Activated naive CD4-positive, alpha-beta T cell treated with anti-CD3 and anti-CD28 coated beads, Interleukin-2, amount 10 ng/mL, durations not matched to agents 7 days and 5 days (primary cell): ENCODE measurements at places on chromosomes 2 and 18.
A peak's percentile ranks its signal among the peaks of the same experiment; 100 is the strongest.

GRCh38 chr2:7860693-7861092, 821.2 kb upstream of the ID2 start:
- H3K4me3 ChIP-seq, result no peak overlapping the region
- H3K27me3 ChIP-seq, result no peaks in the 10 kb centered on the region
- no peaks in the 10 kb centered on the region for H3K36me3 ChIP-seq
- H3K27ac ChIP-seq, result no peak overlapping the region

- no peak for DNase-seq
- no peak overlapping the region for H3K27ac ChIP-seq
Observed at GRCh38 chr2:48126162-48126561, 219.9 kb upstream of the FBXO11 start.

GRCh38 chr18:55529581-55529980, 58.4 kb downstream of the TCF4 start:
- DNase-seq, result no peak
- H3K4me3 ChIP-seq, result no peak overlapping the region
- no peaks in the 10 kb centered on the region for H3K4me1 ChIP-seq
- H3K27me3 ChIP-seq, result no peaks in the 10 kb centered on the region
- H3K27ac ChIP-seq, result no peak overlapping the region

DNA sequence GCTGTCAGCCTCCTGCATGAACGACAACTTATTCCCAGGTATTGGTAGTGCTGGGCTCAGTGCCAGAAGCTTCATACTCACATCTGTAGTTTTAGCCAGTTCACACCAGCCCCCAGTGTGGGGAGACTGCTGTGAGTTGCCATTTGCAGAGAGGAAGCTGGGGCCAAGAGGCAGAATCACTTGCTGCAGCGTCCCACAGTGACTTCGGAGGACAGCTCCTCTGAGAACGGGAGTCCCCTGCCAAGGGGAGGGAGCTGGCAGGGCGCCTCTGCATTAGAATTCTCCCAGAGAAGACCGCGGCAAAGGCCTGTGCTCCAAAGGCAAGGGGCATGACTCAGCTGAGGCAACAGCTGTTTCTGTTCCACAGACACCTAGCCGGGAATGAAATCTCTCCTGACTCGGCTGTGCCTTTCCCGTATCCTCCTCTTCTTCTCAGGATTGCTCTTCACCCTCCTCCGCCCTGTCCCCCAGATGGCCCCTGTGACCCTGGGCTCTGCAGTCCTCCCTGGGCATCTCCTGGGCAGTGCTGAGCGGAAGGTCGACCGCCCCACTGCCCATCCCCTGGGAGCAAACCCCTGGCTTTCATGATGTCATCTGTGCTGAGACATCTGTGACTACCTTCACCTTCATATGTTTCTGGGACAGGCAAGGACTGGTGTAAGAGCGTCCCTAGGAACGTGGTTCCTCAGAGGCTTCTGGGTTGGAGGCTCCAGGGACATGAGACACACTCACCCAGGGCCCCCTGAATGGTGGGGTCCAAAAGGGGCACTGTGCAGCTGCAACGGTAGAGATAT, 18.0 kb downstream of the MAL start:
- DNase-seq, result no peak
- H3K4me3 ChIP-seq, result no peak overlapping the region
- peaks cover 69% of the 10 kb centered on the region for H3K36me3 ChIP-seq
- H3K27ac ChIP-seq, result peak overlapping the region; percentile 67

- H3K27ac ChIP-seq, result no peak overlapping the region
- DNase-seq, result no peak
- no peaks in the 10 kb centered on the region for H3K36me3 ChIP-seq
- H3K4me1 ChIP-seq, result peaks cover 3% of the 10 kb centered on the region
- H3K4me3 ChIP-seq, result no peak overlapping the region
Observed at GRCh38 chr2:68487773-68488355, 20.5 kb downstream of the APLF start.

- no peak for DNase-seq
- H3K36me3 ChIP-seq, result no peaks in the 10 kb centered on the region
- no peak overlapping the region for H3K27ac ChIP-seq
- no peaks in the 10 kb centered on the region for H3K27me3 ChIP-seq
Observed at GRCh38 chr2:65714866-65715265, 282.5 kb upstream of the SPRED2 start.

GRCh38 chr2:128841803-128842202, 523.1 kb upstream of the HS6ST1 start:
- no peaks in the 10 kb centered on the region for H3K4me1 ChIP-seq
- no peak for DNase-seq
- no peak overlapping the region for H3K27ac ChIP-seq
- no peak overlapping the region for H3K4me3 ChIP-seq

GRCh38 chr2:242075168-242075567, 205.6 kb downstream of the RTP5 start:
- H3K4me1 ChIP-seq, result no peaks in the 10 kb centered on the region
- no peak for DNase-seq
- no peak overlapping the region for H3K4me3 ChIP-seq
- no peaks in the 10 kb centered on the region for H3K36me3 ChIP-seq

GRCh38 chr18:24878289-24878688, 417.9 kb downstream of the HRH4 start:
- no peak overlapping the region for H3K4me3 ChIP-seq
- no peak for DNase-seq
- no peaks in the 10 kb centered on the region for H3K36me3 ChIP-seq
- no peaks in the 10 kb centered on the region for H3K4me1 ChIP-seq
- H3K27ac ChIP-seq, result no peak overlapping the region

- no peak overlapping the region for H3K27ac ChIP-seq
- peaks cover 50% of the 10 kb centered on the region for H3K36me3 ChIP-seq
- H3K27me3 ChIP-seq, result no peaks in the 10 kb centered on the region
- no peak for DNase-seq
Observed at GRCh38 chr2:148781544-148781943, 93.5 kb upstream of the KIF5C start.

DNA sequence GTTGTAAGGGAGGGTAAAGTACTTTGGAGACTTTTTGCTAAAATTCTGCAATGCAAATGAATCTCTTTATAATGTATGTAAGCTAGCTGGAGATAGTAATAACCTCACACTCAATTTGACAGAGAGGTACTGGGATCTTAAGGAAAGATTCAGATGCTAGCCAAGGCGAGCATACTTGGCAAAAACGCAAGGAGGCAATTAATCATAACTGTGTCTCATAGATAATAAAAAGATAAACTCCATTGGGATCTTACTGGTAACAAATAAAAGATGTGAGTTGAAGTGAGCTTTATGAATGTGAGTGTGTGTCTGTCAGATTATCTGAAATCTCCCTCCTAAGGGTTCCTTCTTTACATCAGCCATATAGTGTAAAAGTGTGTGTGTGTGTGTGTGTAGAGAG, 533.0 kb downstream of the TMX3 start:
- no peaks in the 10 kb centered on the region for H3K27me3 ChIP-seq
- DNase-seq, result no peak
- no peak overlapping the region for H3K27ac ChIP-seq
- H3K4me1 ChIP-seq, result no peaks in the 10 kb centered on the region
- H3K36me3 ChIP-seq, result no peaks in the 10 kb centered on the region

DNA sequence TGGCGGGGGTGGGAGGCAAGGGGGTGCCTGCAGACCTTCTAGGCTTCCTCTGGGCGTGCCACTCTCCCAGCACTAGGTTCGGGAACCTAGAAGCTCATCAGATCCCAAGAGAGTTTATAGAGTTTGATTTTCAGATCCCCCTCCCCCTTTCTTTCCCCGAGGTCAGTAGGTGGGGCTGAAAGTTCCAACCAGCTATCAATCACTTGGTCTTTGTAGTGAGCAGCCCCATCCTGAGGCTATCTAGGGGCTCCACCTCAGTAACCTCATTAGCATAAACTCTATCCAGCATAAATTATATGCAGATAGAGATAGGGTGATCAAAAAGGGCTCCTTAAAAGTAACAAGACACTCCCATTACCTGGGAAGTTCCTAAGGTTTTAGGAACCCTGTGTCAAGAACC, 32.8 kb downstream of the ERLEC1 start:
- no peak overlapping the region for H3K4me3 ChIP-seq
- no peak for DNase-seq
- no peaks in the 10 kb centered on the region for H3K4me1 ChIP-seq
- no peak overlapping the region for H3K27ac ChIP-seq

- DNase-seq, result no peak
- no peaks in the 10 kb centered on the region for H3K27me3 ChIP-seq
- H3K4me1 ChIP-seq, result no peaks in the 10 kb centered on the region
- H3K4me3 ChIP-seq, result no peak overlapping the region
- H3K27ac ChIP-seq, result no peak overlapping the region
- no peaks in the 10 kb centered on the region for H3K36me3 ChIP-seq
Observed at GRCh38 chr2:34849827-34850226, 1250.7 kb upstream of the FAM98A start.

DNA sequence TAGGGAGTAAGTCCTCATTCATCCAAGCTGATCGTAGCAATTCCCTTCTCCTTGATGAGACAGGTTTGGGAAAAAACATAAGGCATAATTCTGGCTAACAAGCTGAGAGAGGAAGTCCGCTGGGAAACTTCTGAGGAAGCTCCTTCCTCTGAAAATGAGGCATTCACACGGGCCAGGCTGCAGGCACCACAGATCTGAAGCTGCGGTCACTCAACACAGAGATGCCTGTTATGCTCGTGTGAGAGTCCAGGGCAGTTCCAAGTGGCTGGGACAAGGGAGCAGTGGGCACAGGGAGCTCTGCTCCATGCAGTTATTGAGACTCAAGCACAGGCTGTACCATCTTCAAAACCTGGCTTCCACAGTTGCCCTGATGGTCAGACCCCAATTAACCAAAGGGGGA, 200.9 kb upstream of the ID2 start:
- H3K4me1 ChIP-seq, result peaks cover 80% of the 10 kb centered on the region
- peaks cover 4% of the 10 kb centered on the region for H3K27me3 ChIP-seq
- no peak overlapping the region for H3K4me3 ChIP-seq
- no peak overlapping the region for H3K27ac ChIP-seq
- H3K36me3 ChIP-seq, result no peaks in the 10 kb centered on the region

GRCh38 chr2:191349990-191350389, 104.8 kb downstream of the MYO1B start:
- H3K36me3 ChIP-seq, result no peaks in the 10 kb centered on the region
- H3K27ac ChIP-seq, result no peak overlapping the region
- no peak for DNase-seq
- H3K4me1 ChIP-seq, result no peaks in the 10 kb centered on the region

DNA sequence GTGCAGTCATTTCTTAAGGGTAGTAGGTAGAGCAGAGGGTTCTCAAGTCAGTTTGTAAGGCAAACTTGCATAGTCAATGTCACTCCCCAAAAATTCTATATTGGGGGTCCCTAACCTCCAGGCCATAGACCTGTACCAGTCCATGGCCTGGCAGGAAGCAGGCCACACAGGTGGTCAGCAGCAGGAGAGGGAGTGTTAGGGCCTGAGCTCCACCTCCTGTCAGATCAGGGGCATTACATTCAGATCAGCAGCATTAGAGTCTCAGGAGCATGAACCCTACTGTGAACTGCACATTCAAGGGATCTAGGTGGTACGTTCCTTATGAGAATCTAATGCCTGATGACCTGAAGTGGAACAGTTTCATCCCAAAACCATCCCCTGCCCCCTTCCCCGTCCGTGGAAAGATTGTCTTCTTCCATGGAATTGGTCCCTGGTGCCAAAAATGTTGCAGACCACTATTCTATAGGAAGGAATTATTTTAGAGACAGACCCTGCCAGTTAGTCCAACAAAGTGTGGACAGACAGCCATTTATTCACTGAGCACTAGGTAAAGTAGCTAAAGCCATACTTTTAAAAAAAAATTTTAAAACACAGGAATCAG, 6.7 kb downstream of the COA5 start:
- H3K27ac ChIP-seq, result peak overlapping the region; percentile 24
- H3K27me3 ChIP-seq, result no peaks in the 10 kb centered on the region
- peak; percentile 34 for DNase-seq
- H3K4me3 ChIP-seq, result no peak overlapping the region
- peaks cover 36% of the 10 kb centered on the region for H3K36me3 ChIP-seq

DNA sequence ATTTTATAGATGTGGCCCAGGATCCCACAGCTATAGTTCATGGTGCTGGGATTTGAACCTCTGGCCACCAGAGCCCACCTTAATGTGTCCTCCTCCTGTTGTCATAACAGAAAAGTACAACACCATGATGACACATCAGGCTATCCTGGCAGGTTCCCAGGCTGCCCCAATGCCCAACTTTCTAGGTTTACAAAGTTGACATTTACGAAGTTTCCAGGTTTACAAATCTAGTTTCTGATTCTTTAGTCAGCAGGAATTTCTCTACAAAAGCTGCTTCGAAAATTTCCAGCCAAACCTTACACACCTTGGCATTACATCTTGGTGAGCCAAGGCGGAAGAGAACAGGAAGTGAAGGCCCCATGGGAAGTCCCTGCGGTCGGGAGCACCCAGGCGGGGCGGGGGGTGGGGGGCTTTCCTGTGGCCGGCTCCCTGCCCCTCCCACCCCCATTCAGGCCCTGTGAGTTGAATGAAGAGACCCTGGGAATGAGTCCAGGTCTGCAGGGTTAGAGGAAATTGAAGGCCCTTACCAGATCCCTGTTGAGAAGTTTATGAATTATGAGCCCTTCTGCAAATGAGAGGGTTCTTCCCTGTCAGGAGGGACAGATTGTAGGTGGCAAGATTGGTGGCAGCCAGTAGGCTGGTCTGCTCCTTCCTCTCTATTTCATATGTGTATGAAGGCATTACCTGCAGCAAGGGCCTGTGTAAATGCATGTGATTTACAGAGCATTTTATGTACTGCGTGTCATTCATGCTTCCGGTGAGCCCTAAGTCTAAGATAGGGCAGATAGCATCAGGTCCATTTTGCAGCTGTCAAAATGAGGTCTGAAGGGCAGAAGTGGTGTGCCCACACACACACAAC, 11.1 kb upstream of the IL1RN start:
- H3K27ac ChIP-seq, result no peak overlapping the region
- H3K36me3 ChIP-seq, result no peaks in the 10 kb centered on the region
- H3K4me3 ChIP-seq, result no peak overlapping the region
- peaks cover 18% of the 10 kb centered on the region for H3K27me3 ChIP-seq
- peaks cover 15% of the 10 kb centered on the region for H3K4me1 ChIP-seq
- DNase-seq, result no peak

GRCh38 chr18:76476665-76477561, 18.1 kb downstream of the ZNF516 start:
- H3K4me3 ChIP-seq, result no peak overlapping the region
- DNase-seq, result no peak
- peaks cover 16% of the 10 kb centered on the region for H3K27me3 ChIP-seq
- peaks cover 16% of the 10 kb centered on the region for H3K4me1 ChIP-seq
- H3K36me3 ChIP-seq, result no peaks in the 10 kb centered on the region

GRCh38 chr2:148542614-148543013, 101.9 kb upstream of the EPC2 start:
- H3K27me3 ChIP-seq, result peaks cover 4% of the 10 kb centered on the region
- H3K36me3 ChIP-seq, result peaks cover 5% of the 10 kb centered on the region
- no peak overlapping the region for H3K4me3 ChIP-seq

DNA sequence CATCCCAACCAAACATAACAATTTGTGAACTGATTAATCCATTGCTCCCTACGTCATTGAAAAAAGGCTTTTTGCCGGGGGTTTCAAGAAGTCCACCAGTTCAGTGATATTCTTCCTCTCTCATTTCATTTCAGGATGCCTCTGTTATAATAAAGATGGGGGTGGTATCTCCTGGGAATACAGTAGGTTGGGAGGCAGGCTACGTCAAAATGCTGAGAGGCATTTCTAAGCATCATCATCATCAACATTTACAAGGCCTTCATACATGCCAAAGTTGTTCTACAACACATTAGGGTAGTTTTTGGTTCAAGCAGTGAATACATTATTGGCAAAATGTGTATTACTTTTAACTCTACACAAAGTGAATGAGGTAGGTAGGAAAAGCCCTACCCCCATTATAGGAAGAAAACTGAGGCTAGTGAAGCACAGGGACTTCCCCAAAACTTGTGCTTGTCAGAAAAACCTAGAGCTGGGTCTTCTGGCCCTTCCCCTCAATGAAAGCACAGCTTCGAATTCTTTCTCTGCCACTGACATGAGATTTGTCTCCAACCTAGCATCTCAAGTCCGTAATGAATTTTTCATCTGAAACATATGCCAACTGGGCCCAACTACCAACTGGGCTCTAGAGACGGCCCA, 11.3 kb downstream of the OSR1 start:
- H3K4me1 ChIP-seq, result peaks cover 26% of the 10 kb centered on the region
- H3K36me3 ChIP-seq, result peaks cover 18% of the 10 kb centered on the region
- DNase-seq, result no peak
- peak overlapping the region; percentile 96 for H3K27ac ChIP-seq
- H3K27me3 ChIP-seq, result peaks cover 45% of the 10 kb centered on the region
